Stimulated activated CD8-positive, alpha-beta memory T cell treated with anti-CD3 and anti-CD28 coated beads, Interleukin-7, amount 100 ng/mL, for 1 hour (primary cell): ENCODE measurements at places on chromosomes 4 and X.

DNA sequence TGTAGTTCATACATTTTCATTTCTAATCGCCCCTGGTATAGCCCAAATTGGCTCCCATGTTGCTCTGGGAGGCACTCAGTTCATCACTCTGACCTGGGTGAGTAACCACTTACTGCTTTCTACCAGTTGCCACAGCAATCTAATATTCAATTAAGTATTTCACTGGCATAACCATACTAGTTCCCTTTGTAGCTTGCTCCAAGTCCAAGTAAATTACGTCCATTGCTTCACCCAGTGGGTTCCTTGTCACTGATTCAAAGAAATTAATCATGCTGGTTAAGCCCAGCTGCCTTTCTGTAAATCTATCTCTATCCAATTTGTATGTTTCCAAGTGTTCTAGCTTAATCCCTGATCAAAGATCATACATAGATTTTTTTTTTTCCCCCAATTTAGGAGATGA is 92.0 kb upstream of the CBR4 start:
- no peak for DNase-seq

DNA sequence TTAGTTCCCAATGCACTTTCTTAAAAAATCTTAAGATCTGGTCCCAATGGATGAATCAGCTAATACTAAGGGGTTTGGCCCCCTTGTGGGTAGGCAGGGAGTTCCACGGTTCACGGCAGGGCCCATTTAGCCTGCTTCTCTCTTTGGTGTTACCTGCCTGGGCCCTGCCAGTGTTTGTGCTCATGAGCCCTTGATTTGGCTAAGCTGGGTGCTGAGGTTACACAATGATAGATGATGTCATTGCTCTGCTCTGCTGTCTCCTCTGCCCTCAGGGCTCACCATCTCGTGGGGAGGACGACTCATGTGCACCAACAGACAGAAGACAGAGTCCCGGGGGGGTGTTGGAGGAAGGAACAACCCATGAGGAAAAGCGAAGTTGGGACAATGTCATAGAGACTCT is 24.4 kb downstream of the RTL5 start:
- DNase-seq, result no peak

- no peak for DNase-seq
These were observed 219.1 kb upstream of the AMOT start for GRCh38 chrX:113059714-113060113.

- no peak for DNase-seq
These were observed 25.1 kb downstream of the NIPAL1 start for GRCh38 chr4:48041535-48042137.

DNA sequence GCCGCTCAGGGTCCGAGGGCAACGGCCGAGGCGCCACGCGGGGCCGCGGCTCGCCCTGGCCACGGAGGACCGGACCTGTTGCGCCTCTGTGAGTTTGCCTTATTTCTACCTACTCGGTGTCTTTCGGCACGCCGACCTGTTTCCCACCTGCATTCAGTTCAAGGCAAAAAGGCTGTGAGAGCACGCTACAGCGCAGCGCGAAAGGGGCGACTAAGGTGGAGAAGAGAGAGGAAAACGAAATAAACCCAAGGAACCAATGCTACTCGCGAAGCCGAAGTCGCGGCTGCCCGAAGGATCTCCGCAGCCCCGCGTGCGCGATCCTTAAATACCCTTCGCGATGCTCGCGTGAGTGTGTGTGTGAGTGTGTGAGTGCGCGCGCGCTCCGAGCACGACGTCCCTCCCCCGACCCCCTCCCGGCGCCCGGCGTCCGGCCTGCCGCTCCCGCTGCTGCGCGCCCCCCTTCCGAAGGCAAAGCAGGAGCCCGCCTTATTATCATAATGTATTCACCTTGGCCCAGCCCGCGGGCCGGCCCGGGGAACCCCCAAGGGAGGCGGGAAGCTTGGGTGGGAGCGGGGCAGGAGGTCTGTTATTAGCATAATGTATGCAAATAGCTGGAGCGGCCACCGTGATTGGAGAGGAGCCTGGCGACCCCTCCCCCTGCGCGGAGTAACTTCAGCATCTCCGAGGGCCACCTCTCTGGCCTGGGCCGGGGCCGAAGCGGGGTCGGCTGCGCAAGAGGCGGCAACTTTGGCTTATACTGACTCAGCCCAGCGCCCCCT is at the start of gene COL25A1:
COL25A1 (minus strand) TSS at position 298 of the 779 bp plus-strand sequence.
- DNase-seq, result no peak

- DNase-seq, result no peak
These were observed 310.3 kb downstream of the LDB2 start for GRCh38 chr4:16588149-16588548.

- DNase-seq, result no peak
These were observed 1.2 kb upstream of the NMU start for GRCh38 chr4:55637272-55637820.

DNA sequence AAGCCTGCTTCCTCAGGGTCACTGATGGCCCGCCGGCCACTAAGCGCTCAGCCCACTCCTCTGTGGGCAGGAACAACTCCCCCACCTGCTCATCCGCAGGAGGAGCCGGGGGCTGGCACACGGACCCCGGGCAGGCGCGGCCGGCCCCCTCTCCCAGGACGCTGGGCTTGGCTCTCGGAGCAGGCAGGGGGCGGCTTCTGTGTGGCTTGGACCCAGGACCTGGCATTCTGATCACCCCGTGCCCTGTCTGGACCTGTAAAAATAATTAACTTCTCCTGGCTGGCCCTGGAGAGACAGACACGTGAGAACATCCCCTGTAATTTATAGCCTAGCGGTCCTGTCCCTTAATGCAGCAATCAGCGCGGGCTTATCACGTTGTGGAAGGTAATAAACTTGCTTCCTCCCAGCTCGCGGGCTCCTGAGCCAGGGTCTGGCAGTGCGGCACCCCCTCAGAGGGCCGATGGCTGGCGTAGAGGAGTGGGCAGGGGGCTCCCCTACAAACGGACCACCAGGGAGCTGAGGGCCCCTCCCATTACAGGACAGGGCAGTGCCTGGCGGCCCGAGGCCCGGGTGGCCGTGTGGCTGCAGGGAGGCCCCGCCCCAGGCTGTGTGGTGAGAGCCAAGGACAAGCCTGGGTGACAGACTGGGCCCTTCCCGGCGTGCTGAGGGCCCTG is 84.5 kb upstream of the NKX1-1 start:
- no peak for DNase-seq

GRCh38 chr4:110418641-110419040 is 57.3 kb upstream of the ENPEP start:
- no peak for DNase-seq

GRCh38 chr4:74615411-74615810 is 170.5 kb downstream of the AREG start:
- DNase-seq, result no peak

DNA sequence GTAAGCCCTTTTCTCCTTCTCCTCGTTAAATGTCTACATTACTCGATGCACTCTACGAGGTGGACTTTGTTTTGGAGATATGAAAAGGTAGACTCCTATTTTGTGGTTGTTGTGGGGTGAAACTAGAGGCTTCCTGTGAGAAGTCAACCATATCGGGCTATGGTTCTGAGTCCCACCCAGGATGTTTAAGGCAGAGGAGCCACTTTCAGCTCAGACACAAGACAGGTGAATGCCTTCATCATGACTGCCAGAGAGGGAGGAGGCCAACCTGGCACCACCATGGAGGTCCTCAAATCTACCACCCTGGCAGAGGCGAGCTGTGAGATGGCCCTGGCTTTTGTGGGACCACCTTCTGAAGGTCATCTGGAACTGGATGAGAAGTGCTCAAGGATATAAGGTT is 154.4 kb upstream of the KLF3 start:
- DNase-seq, result no peak

DNA sequence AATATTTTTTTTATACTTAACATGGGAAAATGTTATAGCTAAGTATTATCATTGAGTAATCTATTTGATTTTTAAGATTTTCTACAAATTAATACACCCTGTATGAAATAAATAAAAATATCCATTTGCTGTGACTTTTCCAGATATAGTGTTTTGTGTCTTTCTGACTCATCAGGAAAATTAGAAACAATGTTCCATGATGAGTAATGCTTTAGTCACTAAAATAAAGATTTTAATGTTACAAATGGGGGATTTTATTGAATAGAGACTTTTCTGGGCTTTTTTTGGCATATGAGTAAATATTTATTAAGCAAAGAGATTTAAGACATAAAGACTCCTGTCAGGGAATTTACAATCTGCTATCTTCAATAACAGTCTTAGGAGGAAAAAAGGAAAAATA is 279.2 kb upstream of the NOCT start:
- no peak for DNase-seq

GRCh38 chrX:136712650-136713310 is 64.8 kb downstream of the CD40LG start:
- DNase-seq, result no peak

DNA sequence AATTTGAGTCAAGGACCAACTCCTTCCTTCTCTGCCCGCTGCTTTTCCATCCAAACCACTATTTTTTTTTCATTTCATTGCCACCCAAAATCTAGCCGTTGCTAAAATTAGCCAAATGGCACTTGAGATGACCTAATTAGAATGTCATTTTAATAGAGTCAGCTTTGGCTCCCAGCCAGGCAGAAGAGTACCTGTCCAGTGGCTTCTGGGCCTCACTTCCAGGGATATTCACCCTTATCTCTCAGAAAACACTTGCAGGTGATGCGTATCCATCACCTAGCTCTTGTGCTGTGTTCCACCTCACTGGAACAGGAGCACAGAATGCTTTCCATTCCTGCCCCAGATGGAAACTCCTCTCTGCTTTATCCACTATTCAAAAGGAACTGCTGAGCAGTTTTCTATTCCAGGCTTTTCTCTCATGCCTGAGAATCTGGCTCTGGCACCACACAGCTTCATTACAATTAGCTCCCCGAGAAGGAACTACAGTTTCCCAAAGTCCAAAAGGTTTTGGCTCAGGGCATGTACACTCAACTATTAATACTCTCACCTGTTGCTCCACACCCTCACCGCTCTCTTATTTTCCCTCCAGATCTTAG is 18.5 kb downstream of the MAGEA9B start:
- no peak for DNase-seq

GRCh38 chrX:118698516-118699170 is 28.8 kb upstream of the IL13RA1 start:
- DNase-seq, result no peak

DNA sequence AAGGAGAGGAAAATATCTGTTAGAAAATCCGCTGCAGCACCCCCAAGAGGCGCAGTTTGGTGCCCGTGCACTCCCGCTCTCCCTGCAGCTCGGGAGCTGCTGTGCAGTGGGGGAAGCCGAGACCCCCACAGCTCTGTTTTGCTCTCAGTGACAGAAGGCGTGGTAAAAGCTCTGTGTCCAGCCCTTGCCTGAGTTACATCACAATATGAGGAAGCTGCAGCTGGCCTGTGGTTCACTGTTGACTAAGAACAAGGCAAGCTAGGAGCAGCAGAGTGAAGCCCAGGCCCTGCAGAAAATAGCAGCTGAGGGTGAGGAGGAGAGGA is 88.5 kb upstream of the ADRA2C start:
- no peak for DNase-seq

- DNase-seq, result no peak
These were observed 3.9 kb downstream of the SH3TC1 start for GRCh38 chr4:8203052-8203401.

DNA sequence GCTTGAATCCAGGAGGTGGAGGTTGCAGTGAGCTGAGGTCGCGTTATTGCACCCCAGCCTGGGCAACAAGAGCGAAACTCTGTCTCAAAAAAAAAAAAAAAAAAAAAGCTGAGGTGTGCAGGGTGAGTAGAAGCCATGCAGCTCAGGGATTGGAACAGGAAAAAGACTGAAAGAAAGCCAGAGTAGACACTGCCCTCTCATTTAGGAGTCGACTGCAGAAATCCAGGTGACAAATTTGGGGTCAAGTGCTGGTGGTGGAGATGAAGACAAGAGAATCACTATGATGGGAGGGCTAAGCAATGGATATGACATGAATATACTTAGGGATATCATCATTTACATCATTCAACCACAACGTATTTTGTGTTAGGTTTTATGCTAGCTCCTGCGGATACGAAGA is 1.9 kb downstream of the NEIL3 start:
- no peak for DNase-seq

DNA sequence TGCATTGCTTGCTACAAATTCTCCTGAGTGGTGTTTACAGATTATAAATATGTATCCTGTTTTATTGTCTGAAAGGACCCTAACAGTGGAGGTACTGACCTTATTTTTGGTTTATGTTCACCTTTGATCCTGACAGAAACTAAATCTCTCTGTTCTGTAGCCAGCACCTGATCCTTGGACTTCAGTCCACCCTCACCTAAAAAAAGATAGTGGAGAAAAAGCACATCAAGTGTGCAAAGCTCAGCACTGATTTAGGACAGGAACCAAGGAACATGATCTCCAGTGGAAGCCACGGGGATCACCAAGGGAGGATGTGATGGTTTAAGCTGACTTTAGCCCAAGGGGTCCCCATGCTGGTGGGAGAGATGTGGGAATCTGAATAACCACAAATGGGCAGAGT is 22.3 kb upstream of the C4orf54 start:
- no peak for DNase-seq

- no peak for DNase-seq
These were observed 35.2 kb upstream of the SMS start for GRCh38 chrX:21905313-21905712.

- no peak for DNase-seq
These were observed 23.1 kb downstream of the BANK1 start for GRCh38 chr4:101813604-101814003.

- DNase-seq, result no peak
These were observed 55.5 kb upstream of the S100G start for GRCh38 chrX:16594490-16594889.

- no peak for DNase-seq
These were observed 189.5 kb downstream of the CENPC start for GRCh38 chr4:67355806-67356205.

- no peak for DNase-seq
These were observed 330.5 kb upstream of the PRKX start for GRCh38 chrX:4043951-4044350.

GRCh38 chr4:3367866-3368265 is 73.9 kb upstream of the HGFAC start:
- no peak for DNase-seq

- DNase-seq, result no peak
These were observed 1.2 kb upstream of the SOWAHB start for GRCh38 chr4:76898949-76899645.

DNA sequence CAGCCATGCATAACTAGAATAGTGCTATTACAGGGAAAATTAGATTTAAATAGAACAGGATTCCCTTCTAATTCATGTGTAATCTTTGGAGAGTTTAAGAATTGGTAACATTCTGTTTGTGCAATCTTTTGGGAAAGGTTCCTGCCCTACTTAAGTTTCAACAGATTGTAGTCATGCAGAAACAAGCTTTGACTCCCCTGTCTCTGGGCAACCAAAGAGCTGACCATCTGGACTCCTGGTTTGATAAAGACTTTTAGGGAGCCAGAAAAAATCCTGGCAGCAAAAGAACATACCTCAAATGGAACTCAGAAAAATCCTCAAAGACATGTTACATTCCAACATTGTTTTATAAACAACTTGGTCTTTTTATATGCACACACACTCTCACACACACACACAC is 191.1 kb upstream of the NEIL3 start:
- DNase-seq, result no peak

GRCh38 chrX:5399403-5399802 is 829.3 kb downstream of the NLGN4X start:
- DNase-seq, result no peak

- no peak for DNase-seq
These were observed 81.0 kb downstream of the PCDH18 start for GRCh38 chr4:137451172-137451825.

- no peak for DNase-seq
These were observed 180.4 kb downstream of the CPEB2 start for GRCh38 chr4:15182600-15183220.
